ENCODE measurements at places on chromosomes 7 and 10.
A peak's percentile ranks its signal among the peaks of the same experiment; 100 is the strongest.

GRCh38 chr10:113552014-113552413 lies 839 bp upstream of the HABP2 start:
- DNase-seq: no peak

DNA sequence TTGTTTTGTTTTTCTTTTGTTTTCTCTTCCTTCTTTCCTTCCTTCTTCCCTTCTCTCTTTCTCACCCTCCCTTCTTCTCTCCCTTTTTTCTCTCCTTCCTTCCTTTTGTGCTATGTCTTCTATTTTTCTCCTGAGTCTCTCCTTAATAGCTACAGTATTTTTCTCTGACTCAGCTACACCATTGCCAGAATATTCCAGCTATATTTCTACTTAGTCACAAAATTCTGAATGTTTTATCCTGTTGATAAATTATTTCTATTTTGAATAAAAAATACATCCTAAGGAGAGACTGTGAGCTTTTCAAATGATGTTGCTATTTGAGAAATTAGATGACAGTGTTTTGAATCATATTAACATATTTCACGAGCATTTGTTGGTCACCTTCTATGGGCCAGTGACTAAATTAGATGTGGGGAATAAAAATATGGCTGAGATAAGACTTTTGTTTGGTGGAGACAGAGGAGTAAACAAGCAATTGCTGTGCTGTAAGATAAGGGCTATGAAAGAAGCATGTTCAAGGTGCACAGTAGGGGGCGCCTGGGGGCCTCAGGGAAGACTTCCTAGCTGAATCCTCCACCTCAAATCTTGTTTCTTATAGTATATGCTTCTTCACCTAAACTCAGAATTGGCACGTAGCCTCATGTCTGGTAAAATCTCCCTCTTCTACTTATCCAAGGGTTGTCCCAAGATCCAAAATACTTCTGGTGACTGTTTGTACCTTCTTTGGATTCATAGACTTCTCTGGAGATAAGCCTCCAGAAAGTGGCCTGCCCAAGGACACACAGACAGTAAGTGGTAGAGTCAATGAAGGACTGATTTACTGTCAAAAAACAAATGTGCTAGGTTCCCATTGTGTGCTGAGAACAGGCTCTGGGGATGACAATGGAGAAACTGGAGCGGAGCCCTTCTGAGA lies 115.5 kb upstream of the CREB5 start:
- no peak for DNase-seq

DNA sequence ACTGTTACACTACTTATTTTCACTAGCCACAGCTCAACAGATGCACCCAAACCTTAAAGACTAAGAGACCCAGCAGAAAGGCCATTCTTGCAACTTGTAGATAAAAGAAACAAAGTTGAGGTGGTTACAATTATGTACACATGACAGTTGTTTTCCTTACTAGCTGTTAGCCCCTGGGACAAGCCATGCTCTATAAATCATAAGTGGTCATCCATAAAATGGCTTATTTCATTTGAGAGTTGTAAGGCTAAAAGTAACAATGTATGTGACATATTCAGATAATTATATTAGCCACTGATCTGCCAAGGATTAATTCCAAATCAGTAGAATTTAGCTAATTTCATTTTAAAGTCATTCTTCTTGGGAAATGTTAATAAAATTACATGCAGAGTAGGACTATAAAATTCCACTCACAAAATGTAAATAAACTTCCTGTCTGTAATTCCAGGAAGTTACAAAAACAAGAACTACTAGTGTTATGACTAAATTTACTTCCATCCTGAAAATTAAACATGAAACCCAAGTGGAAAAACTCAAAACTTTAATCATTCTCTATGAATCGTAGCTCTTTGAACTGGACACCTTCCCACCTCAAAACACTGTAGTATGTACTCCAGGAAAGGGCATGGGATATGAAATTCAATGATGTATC lies 13.3 kb downstream of the SLC37A3 start:
- no peak for DNase-seq

GRCh38 chr10:27998178-27998953 lies 513 bp downstream of the ODAD2 start:
- DNase-seq: peak; percentile 4

DNA sequence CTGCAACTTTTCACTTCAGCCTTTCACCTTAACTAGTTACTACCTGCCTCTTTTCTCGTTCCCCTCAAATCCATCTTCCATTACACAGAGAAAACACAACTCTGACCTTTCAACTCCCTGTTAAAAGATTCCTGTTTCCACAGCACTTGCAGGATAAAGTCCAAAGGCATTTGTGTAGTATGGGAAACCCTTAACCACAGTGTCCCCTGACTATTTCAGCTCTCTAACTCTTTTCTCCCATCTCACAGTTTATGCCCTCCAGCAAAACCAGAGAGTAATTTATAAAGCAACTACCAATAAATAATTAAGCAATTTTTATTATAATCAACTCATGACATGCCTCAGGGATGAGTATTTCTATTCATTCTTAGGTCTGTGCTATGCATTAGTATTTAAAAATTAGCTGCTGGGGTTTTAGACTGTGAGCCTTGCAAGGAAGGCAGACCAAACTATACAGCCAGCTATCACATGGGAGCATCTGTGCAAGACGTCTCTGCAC lies 51.0 kb downstream of the COL1A2 start:
- no peak for DNase-seq

DNA sequence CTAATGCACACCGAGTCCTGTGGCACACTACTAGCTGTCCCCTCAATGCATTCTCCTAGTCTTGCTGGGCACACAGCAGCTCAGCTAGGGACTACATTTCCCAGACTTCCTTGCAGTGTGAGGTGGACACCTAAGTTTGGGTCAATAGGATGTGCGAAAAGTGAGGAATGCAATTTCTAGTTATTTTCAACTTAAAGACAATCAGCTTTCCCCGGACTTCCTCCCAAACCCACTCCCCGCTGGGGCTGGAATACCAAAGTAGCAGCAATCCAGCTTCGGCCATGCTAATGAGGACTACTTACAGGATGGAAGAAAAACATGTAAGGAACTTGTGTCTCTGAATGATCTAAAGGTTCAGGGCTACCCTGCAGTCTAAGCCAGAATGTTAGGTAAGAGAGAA lies 286.4 kb upstream of the LRRN3 start:
- no peak for DNase-seq

GRCh38 chr7:17495655-17496394 lies 197.4 kb downstream of the AHR start:
- DNase-seq: no peak

- DNase-seq: no peak
These were observed 160.2 kb downstream of the DKK1 start for GRCh38 chr10:52474265-52474664.

All from GM12891 (cell line).